Fibroblast of the aortic adventitia (primary cell): ENCODE measurements at places on chromosomes 11 and 22.
A peak's percentile ranks its signal among the peaks of the same experiment; 100 is the strongest.

DNA sequence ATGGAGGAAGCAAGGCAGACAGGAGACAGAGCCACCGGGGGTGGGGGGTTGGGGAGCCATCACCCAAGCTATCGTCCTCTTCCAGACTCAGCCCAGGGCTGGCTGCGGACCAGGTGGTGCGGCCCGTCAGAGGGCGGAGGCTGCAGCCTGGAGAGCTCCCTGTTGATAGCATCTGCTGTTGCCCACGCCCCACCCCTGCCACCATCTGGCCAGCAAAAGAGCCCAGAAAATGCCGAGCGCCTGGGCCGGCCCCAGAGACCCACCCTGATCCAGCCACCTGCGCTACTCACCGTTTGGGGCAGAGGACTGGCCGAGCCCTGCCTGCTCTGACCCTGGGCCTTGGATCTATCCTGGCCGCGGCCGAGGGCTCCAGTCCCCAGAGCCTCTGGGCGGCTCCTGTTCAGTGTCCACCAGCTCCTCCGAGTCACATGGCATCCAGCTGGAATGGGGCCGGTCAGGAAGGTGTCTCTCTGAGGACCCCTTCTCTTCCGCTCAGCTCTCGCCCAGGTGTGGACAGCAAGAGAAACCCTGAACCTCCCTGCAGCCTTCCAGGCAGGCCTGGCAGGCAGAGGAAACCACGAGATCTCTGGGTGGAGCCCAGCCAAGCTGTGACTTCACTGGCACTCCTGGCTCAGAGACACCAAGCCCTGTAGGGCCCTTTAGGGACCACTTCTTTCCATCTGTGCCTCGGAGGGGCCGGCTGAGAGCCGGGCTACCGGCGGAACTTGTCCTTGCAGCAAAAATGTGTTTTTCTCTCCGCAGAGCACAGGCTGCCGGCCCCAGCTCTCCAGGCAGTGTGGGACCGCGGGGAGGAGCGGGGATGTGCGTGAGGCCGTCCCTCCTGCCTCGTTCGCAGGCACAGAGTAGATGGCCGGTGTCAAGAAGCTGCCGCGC lies at the start of gene MRGPRE:
Gene MRGPRE, minus strand, starts transcription at position 567 of the 894 bp plus-strand sequence. CDS start 3,618 bp downstream, outside the sequence.
- peak; percentile 18 for DNase-seq

DNA sequence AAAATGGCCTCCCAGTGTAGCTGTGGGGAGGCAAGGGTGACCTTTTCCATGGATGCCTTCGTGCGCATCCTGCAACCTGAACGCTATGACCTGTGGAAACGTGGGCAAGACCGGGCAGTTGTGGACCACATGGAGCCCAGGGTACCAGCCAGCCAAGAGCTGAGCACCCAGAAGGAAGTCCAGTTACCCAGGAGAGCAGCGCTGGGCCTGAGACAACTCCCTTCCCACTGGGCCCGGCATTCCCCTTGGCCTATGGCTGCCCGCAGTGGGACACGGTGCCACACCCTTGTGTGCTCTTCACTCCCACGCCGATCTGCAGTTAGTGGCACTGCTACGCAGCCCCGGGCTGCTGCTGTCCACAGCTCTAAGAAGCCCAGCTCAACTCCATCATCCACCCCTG lies 24.8 kb downstream of the KDM4D start:
- DNase-seq = no peak

- no peak for DNase-seq
Observed at GRCh38 chr11:70860888-70861287, 391.5 kb downstream of the SHANK2 start.

DNA sequence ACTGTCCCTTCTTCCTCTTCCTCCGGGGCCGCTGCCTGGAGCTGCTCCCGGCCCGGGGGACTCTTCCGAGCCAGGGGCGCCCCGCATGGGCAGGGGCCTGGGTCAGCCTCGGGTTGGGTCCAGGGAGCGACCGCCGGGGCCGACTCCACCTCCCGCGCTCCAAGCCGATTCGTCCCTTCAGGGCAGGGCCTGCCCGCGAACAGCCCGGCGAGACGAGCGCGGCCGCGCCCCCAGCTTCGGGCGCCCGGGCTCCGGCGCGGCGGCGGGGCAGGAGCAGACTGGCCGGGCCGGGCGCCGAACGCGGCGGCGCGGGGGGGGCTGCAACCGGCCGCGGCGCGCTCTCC lies at the start of gene LARGE1:
Gene LARGE1, minus strand, starts transcription at position 280 of the 344 bp plus-strand sequence.
- peak; percentile 17 for DNase-seq
